Activated CD4-positive, alpha-beta T cell treated with anti-CD3 and anti-CD28 coated beads, Interleukin-2, amount 10 ng/mL, durations not matched to agents 24 days and 14 days (primary cell): ENCODE measurements at places on chromosomes 11 and 22.
A peak's percentile ranks its signal among the peaks of the same experiment; 100 is the strongest.

GRCh38 chr11:35257281-35257680, 118.3 kb downstream of the CD44 start:
- peak; percentile 71 for DNase-seq

DNA sequence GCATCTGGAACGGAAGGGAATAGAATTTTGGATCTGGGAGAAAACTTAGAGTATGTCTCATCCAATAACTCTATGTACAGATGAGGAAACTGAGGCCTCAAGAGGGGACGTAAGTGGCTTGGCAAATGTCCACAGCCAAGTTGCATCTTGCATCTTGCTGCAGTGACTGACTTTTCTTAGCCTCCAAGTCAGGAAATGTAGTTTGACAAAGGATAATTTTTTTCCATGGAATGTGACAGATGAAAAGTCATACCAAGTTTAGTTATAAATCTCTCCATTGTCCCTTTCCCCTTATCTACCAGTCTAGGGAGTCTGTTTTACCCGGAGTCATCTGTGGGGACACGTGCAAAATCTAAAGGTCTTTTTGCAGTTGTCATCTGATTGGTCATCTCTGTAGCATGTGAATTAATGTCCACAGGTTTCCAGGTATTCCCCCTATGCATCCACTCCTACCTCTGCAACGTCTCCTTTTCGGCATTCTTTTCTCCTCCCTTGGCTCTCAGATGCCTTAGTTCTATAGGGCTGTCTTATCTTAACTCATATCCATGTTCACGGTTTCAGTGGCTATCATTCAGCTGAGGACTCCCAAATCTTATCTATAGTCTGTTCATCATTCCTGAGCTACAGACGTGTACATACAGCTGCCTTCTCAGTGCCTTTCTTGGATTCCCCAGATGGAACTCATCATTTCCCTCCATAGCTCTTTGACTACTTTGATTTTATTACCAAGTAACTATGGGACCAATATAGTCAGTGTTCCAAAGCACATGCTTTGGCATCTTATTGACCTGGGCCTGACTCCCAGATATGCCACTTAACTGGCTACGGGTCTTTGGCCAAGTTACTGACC, 139.5 kb upstream of the TIMP3 start:
- DNase-seq: no peak

- DNase-seq: no peak
These were observed 5.7 kb downstream of the GRAMD4 start for GRCh38 chr22:46625843-46626349.

- DNase-seq: no peak
These were observed 34.3 kb downstream of the AMOTL1 start for GRCh38 chr11:94802501-94802900.

DNA sequence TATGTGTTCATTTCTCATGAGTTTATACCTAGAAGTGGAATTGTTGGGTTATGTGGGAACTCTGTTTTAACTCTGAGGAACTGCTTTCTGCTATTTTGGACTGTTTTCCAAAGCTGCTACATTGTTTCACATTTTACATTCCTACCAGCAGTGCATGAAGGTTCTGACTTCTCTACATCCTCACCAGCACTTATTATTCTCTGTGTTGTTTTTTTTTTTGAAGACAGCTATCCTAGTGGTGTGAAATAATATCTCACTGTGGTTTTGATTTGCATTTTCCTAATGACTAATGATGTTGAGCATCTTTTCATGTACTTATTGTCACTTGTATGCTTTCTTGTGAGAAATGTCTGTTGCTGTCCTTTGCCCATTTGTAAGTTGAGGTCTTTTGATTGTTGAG, 169.9 kb downstream of the COMMD9 start:
- DNase-seq: no peak

GRCh38 chr11:125164422-125165110, at the start of gene PKNOX2:
Gene PKNOX2, plus strand, starts transcription at chr11:125164751. Its CDS starts 186,555 bp downstream, at chr11:125351306.
- peak; percentile 87 for DNase-seq

- no peak for DNase-seq
These were observed 330.8 kb upstream of the MTNR1B start for GRCh38 chr11:92638678-92639077.

DNA sequence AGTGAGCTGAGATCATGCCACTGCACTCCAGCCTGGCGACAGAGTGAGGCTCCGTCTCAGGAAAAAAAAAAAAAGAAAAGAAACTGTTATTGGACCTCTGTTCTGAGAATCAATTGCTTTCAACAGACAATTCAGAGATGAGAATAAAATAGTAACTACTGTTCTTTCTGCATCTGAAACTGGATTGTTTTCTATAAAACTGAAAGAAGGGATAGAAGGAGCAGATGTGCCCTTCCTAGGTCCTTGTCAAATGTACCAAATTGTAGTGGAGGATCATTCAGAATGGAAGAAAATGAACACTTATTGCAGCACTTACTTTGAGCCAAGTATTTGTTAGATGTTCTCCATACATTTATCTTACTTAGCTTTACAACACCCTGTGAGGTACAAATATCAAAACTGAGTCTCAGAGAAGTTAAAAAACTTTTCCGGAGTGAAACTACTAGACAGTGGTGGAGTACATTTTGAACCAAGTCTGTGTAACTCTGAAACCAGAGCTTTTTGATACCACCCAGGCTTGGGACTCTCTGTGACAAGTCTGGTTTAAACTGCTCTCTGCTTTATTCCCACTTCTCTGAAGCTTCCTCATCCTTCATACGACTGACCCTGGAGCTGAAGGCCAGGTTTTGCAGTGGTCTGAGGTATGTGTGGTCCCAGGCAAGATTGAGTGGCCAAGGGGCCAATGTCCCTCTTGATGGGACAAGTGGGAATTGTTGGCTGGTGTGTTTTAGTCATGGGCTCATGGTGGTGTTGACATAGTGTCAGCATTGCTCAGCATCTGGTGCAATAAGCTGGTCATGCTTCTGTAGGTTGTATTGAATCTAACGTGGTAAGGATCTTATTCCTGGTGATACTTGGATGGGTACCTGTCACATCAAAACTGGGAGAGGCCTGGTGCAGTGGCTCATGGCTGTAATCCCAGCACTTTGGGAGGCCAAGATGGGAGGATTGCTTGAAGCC, 48.2 kb upstream of the CCDC134 start:
- no peak for DNase-seq

DNA sequence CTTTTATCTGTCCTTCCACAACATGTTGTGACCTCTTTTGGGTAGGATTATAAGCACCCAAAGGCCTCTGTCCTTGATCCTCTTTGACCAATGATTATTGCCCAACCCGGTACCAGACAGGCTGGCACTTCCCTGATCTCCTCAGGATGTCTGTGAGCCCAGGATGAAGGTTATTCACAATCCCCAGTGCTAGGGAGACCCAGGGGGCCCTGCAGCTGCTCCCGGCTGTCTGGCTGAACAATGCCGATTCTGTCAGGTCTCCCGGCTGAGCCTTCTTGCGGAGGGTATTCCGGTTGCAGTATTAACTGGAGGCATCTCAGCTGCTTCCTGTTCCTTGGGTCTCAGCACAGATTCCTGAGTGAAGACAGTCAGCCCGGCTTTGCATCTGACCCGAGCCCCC, 71.2 kb upstream of the CDON start:
- DNase-seq: no peak

DNA sequence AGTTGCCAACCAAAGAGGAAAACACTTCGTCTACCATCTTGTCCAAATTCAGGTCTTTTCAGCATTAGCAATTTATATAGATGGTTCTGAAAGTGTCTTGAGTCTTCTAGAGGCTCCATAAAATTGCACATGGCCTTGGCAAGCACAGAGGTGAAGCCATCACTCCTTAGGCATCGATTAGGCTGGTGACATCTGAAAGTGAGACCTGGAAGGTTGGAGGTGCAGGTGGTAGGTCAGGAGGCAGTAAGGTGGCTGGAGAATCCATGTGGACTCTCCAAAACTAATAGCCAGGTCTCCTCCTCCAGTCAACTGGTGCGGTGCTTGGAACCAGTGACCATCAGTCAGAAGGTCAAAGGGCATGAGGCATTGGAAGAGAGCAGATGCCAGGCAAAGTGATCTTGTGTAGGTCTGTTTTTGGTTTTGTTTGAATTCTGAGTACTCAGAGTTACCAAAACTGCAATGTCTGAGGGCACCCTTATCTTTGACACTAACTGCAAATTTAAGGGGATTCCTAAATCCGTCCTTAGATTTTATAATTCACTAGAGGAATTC, 6.6 kb upstream of the APOL2 start:
- DNase-seq: no peak

GRCh38 chr22:30720263-30720837, 25.7 kb downstream of the OSBP2 start:
- no peak for DNase-seq

- DNase-seq: no peak
These were observed 62.1 kb downstream of the PDHX start for GRCh38 chr11:34978236-34979191.

- DNase-seq: peak; percentile 88
These were observed 78.0 kb upstream of the PPARA start for GRCh38 chr22:46072110-46072881.

GRCh38 chr11:48028914-48029680, 48.7 kb downstream of the PTPRJ start:
- DNase-seq: peak; percentile 79

- DNase-seq: peak; percentile 88
These were observed 6.5 kb upstream of the MFNG start for GRCh38 chr22:37492428-37493344.

DNA sequence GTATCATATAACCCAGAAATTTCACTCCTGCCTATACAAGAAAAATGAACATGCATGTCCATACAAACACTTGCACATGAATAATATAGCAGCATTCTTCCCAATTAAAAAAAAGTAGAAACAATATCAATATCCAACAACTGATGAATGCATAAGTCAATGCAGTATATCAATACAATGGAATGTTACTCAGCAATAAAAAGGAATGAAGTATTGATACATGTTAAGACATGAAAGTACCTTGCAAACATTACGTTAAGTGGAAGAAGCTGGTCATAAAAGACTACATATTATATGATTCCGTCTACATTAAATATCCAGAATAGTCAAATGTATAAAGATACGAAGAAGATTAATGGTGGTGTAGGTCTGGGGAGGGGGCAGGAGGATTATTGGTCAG, 73.9 kb upstream of the DRD2 start:
- no peak for DNase-seq
